ENCODE measurements at places on chromosomes 6 and 20. TPM values are rescaled to one million over a fixed set of nuclear protein-coding genes. Genes with fewer than 3 reads are reported as not detected.

DNA sequence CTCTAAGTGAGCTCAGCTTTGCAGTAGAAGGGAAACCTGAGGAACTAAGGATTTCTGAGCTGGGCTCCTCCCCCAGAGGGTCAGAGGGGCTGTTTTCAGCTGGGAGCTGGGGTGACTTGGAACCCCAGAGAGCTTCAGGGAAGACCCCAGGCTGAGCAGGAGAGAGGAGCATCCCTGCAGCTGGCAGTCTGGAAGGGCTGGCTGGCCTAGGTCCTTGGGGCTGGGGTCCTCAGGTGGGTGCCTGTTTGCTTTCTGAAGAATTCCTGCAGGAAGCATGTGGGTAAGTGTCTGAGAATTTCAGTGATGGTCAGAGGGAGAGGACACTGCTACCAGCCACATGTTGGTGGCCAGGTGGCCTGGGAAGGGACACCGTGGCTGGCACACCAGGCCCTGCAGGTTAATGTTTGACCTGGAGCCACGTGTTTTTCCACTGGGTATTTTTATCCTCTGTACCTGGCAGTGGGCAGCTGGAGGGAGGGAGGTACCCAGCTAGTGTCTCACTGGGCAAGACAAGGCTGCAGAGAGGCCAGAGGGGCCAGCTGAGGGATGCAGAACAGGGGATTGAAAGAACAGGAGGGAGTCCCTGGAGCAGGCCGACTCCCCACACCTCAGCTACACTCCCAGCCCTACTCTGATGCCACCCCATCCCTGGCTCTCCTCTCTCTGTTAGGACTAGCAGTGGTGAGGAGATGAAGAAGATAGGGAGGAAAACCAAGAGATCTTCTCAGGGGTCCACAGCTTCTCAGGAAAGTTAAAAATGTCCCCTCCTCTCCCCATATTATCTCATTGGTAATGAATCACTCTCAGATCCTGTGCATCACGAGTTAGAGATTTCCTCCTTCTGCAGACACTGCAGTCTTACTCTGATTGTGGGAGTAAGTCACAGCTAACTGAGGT lies 143.6 kb downstream of the VEGFA start:
- DNase-seq, result no peak

GRCh38 chr20:60486315-60486714 lies 528.1 kb downstream of the CDH26 start:
- no peak for DNase-seq

GRCh38 chr20:64140956-64141355 lies 23.3 kb upstream of the MYT1 start:
- DNase-seq, result peak; percentile 46

DNA sequence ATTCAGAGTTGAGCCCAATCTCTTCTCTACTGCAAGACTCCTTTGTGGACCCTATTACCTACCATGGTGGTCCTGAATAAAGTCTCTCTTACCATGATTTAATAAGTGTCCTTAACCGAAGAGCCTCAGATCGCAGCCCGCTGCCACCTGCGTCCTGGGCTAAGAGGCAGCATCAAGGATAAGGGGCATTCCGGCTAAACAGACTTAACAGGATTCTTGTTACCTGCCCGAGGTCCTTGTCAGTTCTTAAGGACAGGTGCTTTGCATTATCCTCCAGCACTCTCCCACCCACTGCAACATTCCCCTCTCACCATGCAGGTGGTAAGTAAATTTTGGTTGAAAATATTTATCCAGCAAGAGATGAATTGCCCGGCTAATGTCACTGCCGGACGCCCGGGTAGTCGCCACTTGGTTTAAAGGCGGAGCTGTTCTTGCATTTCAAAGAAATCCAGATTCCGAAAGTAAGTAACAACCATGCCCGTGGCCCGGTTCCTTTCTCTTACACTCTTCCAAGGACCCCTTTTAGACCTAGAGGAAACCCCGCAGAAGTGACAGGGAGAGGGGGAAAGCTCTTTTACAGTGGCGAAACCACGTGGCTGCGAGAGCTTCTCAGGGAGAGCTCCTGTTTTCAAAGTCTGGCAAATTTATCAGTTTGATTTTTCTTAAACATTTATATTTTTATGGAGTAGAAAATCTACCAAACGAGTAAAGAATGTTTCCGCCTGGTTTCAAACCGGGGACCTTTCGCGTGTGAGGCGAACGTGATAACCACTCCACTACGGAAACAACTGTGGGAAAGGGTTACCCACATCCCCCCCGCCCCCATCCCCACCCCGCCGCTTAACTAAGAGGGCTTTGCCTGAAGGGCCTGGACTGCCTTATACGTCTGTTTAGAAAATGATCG lies 41.9 kb upstream of the PRSS16 start:
- no peak for DNase-seq

Gene BPIFB2
- not detected for total RNA-seq

Gene MRPS18A
- total RNA-seq, result 38.4 TPM

Data from cardiac septum (tissue), 1 donor.